ENCODE measurements at places on chromosomes 16 and 17.

- no peak for DNase-seq
Measured at GRCh38 chr17:34219405-34219804, 35.7 kb upstream of the CCL2 start.

GRCh38 chr16:19639986-19640421 lies 78.0 kb downstream of the KNOP1 start:
- DNase-seq, result peak; percentile 13

DNA sequence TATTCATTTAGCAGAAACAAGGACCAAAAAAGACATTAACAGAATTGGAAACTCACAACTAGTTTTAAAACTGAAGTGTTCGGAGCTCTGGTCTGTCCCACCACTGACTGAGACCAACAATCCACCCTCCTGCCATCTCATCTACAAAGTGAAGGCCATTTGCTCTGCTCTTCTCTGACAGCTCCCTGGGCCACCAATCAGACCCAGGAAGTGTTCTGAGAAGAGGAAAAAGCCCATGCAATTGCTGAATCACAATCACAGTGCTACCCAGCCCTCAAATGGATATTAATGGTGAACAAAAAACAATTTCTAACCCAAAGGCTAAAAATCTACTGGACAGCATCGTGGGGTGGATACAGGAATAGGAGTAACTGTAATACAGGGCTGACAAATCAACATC lies 2.1 kb downstream of the RPL23 start:
- DNase-seq, result no peak

GRCh38 chr17:12472252-12473173 lies 193.2 kb upstream of the MYOCD start:
- no peak for DNase-seq

GRCh38 chr17:614653-615546 lies 99.7 kb downstream of the VPS53 start:
- DNase-seq, result peak; percentile 49

DNA sequence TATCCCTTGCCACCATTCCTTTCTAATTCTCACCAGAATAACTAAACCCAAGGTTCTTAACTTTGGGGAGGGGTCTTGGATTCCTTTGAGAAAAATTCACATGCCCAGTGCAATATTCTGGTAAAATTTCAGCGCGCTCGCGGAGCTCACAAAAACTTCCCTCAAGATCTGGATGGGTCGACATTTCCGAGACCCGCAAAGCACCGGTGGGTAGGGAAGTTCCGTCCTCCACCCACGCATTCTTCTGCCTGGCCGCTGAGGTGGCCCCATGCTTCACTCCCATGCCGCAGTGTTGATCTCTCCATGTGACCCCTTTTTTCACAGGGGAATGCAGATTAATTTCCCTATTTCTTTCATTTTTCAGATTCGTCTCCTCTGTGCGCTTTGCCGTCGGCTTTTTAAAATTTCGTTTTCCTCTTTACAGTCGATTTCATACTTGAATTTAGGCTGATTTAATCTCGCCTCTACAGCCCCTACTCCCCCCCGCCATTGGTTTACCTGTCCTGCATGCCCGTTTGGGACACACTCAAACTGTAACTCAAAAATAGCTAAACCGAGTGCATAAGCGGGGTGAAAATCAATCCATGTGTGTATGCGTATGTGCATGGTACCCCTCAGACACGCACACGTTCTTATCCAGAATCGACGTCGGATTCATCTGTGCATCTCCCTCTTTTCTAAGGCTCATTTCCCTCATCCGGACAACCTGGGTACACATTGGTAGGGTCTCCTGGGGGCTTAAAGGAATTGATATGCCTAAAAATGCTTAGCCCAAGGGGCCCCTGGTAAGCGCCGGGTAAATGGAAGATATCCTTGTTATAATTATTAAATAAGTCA lies 1.4 kb upstream of the SP6 start:
- no peak for DNase-seq

DNA sequence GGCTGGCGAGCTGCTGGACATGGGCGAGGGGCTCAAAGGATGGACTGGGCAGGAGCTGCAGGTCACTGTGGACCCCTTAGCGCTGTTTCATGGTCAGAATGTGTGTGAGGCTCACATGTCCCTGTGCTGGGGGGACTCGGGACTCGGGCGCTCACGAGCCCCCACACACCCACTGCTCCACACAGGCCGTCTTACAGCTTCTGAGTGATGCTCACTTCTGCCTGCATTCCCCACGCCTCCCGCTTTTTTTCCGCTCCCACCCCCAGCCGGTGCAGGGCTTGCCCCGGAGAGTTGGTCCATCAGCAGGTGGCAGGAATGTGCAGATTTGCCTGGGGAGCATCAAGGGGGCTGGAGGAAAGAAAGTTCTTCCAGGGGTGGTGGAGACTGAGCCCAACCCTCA lies 20.2 kb upstream of the JPT2 start:
- DNase-seq, result no peak

GRCh38 chr17:12575641-12576040 lies 90.0 kb upstream of the MYOCD start:
- no peak for DNase-seq

DNA sequence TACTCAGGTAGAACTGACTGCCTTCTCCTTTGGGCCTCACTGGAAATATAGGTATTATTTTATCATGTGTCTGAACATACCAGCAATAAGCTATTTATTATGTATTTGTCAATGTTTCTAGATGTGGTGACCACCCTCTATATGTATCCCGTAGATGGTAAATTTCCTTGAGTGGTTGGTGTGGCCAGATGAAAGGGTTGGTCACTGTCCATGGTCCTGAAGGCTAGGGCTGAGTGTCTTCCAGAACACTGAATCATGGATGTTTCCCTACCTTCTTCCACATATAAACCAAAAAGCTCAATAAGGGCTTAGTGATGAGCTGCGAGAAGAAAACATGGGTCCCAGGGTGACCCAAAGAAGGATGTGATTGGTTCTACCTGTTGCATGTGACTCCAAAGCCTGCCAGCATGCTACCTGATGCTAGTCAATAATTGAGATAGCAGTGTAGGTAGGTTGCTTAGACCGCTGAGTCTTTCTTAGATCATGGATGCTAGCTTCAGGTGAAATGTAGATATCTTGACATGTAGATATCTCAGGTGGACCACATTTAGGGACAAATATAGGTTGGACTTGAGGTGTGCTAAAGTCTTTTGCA lies 150.3 kb downstream of the ASIC2 start:
- no peak for DNase-seq

DNA sequence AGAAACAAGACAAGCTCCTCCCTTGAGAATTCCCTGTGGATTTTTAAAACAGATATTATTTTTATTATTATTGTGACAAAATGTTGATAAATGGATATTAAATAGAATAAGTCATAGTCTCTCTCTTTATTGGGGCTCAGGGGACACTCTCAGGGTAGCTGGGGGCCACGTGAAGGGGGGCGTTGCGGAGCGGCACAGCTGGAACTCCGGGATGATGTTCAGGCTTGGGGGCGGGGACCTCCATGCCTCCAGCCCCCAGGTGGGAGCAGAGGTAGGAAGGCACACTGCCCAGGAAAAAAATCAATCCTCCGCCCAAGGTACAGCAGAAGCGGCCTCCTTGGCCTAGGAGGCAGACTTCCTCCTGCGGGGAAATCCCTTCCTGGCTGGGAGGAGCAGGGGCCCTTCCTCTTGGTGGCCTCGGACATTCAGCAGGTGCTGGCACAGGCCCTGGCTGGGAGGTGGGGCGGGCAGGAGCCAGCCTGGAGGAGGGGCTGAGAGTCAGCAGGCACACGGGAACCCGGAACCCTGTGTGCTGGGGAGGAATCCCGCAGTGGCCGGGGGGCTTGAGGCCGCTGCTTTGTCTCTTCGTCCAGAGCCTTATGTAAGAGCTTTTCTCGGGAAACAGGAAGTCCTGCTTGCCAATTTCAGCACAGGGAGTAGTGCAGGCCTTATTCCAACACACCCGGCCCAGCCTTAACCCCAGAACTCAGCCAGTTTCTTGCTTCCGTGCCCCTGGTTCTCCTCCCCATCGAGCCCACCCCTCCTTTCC lies 591 bp upstream of the TNFSF13 start:
- DNase-seq, result no peak

DNA sequence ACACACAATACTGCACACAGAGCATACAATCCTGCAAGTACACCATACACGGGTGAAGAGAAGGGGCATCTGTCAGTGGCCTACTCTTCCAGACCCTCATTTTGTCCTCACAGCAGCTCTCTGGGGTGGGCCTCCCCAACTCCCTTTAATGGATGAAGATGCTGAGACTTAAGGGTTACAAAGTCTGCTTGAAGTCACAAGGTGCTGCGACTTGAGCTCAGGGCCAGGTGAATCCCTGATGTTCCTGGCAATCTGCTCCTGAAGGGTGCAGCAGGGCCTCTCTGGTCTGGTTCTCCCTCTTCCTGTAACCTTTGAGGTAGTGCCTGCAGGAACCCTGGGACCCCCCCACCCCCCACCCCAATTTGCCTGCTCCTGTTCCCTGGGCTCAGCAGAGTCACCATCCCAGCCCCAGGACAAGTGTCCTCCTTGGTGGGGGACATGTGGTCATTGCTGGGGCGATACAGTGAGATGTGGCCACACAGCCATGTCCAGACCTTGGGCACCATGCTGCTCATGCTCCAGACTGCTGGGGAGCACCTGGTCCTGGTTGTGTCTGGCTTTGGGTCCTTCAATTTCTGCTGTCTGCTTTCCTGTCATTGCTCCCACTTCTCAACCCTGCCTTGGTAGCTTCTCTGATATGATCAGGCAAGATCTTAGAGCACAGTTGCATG lies 107.5 kb downstream of the METRNL start:
- no peak for DNase-seq

GRCh38 chr17:46201491-46201890 lies 8.3 kb upstream of the KANSL1 start:
- no peak for DNase-seq

DNA sequence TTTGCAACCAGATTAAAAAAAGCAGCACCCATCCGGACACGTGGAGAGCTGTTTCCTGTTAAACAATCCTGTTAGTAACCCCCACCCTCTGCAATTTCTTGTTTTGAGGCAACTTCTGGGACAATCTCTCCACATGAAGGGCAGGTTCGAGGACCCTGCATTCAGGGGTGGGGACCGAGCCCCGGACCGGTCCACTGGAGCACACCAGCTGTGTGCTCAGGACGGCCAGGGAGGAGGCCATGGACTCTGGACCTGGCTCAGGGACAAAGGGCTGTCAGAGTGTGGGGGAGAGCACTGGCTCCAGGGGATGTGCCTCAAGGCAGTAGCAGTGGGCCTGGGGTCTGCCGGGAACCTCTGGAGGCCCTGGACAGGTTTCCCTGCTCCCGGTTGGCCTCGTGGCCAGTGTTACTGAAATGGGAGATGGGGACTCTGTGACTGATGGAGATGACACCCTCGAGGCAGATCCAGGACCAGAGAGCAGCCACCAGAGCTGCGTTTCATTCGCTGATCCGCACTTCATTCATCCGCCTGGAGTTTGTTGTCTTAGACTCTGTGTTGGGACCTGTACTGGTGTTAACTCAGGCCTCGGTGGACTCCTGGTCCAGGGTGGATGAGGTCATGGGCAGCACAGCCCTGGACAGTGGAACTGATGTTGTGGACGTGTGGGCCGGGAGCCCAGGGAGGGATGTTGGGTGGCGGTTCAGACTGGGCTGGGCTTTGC lies 2.9 kb upstream of the CPNE7 start:
- no peak for DNase-seq

DNA sequence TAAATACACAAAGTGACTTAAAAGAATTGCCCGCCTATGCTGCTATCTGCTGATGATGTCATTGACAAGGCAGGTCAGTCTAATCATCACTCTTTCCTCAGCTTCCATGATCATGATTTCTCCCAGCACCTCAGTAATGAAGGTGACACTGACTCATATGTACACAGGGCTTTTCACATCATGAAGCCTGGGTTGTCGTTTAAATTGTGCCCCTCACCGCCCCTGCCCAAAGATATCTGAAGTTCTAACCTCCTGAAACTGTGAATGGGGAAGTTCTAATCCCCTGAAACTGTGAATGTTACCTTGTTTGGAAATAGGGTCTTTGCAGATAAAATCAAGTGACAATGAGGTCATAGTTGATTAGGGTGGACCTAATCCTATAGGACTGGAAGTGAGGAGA lies 17.4 kb upstream of the GPRC5C start:
- no peak for DNase-seq

Measured in hematopoietic multipotent progenitor cell treated with erythropoietin and hydrocortisone succinate and interleukin-3 and kit ligand, for 15 days (in vitro differentiated cells).